ENCODE measurements at places on chromosomes 7 and 10.

GRCh38 chr10:121043124-121043849 is 192.1 kb downstream of the WDR11 start:
- DNase-seq: no peak

DNA sequence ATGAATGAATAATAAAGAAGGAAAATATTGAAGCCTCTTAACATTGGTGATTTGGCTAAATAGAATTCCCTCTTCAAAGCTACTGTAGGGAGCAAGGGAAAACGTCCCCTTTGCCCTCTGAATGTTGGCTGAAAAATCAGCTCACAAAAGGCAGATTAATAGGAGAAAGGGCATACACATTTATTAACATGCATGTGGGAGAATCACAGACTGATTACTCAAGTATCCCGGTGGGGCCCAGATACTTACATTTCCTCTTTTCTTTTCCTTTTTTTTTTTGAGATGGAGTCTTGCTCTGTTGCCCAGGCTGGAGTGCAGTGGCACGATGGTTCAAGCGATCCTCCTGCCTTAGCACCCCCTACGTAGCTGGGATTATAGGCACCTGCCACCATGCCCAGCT is 68.5 kb downstream of the HK1 start:
- DNase-seq: no peak

- no peak for DNase-seq
Measured at GRCh38 chr10:1378473-1378872, 322.3 kb downstream of the WDR37 start.

GRCh38 chr7:80860554-80860953 is 58.3 kb downstream of the SEMA3C start:
- no peak for DNase-seq

DNA sequence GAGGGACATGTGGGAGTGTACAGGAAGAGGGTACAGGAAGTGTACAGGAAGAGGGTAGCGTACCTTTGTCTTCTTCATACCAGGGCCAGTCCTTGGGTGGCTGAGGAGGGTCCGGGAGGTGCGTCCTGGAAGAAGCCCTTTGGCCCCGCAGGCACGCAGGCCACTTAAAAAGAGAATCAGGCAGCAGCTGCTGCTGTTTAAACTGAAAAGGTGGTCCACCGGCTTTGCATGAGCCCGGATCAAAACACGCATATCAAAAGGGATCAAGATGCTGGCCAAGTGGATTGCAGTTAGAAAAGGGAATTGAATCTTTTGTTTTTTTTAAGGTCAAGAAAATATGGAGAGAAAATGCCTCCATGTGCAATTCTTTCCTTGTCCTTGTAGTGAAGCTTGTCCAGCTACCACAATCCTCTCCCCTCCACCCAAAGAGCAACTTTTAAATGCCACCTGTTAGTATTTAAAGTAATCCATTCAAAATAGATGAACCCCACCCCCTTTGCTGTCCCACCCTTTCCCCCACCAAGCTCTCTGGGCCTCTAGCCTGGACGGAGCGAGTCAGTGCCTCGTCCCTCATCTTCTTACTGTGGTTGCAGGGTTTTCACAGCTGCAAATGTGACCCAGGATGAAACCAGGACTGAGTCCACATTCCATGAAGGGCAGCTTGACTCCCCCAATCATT is 142.8 kb downstream of the GLCCI1 start:
- DNase-seq: no peak

DNA sequence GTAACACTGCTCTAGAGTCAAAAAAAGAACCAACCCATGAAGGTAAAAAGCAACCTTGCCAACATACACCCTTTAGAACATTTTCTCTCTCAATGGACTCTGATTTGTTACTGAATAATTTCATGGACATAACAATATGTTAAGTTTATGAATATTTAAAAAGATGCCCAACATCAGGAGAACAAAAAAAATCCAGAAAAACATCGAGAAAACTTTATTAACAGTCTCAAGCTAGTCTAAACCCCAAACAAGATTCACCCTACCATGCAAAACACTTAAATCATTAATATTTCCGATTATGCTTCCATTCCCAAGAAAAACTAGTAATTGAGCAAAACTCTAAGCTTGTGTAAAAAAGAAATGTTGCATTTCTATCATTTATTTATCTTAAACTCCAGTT is 46.7 kb downstream of the OSBPL3 start:
- no peak for DNase-seq

- no peak for DNase-seq
Measured at GRCh38 chr7:140920745-140921144, 4.0 kb downstream of the BRAF start.

GRCh38 chr7:32218741-32219288 is 148.6 kb upstream of the PDE1C start:
- no peak for DNase-seq

DNA sequence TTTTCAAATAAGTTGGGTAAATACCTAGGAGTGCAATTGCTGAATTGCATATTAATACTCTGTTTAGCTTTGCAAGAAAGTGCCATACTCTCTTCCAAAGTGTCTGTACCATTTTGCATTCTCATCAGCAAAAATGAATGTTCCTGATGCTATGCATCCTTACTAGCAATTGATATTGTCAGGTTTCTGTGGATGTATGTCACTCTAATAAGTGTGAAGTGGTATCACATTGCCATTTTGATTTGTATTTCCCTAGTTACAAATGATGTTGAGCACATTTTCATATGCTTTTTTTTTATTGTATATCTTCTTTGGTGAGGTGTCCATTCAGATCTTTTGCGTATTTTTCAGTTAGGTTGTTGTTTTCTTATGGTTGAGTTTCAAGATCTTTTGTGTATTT is 230.4 kb upstream of the MAGI2 start:
- no peak for DNase-seq

DNA sequence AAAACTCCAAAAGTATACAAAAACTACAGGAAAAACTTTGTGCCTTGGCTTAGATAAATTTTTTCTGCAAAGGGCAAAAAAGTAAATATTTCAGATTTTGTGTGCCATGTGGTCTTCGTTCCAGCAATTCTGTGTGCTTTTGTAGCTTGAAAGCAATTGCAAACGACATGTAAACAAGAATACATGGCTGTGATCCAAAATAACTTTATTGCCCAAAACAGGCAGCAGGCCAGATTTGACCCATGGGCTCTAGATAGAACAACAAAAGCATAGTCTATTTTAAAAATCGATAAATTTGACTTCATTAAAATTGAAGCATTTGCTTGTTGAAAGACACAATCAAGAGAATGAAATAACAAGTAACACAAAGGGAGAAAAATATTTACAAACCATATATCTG is 336.6 kb downstream of the HPSE2 start:
- DNase-seq: no peak

DNA sequence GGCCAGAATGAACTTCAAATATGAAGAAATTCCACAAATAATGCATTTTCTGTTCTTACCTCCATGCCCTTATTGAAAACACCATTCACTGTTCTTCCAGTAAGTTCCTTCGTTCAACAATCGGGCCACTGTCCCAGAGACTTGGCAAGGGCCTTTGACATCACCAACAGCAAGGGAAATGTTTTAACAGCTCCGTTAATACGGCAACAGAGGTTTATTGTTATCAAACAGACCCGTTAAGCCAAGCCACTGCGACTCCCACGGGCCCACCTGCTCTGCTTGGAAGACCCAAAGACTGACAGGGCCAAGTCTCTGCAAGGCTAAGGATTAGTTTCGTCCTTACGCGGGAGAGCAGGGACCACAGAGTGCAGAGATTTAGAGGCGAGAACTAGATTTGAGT is 43.4 kb upstream of the LYZL1 start:
- no peak for DNase-seq

GRCh38 chr7:101916876-101917275 is 99.5 kb downstream of the CUX1 start:
- no peak for DNase-seq

DNA sequence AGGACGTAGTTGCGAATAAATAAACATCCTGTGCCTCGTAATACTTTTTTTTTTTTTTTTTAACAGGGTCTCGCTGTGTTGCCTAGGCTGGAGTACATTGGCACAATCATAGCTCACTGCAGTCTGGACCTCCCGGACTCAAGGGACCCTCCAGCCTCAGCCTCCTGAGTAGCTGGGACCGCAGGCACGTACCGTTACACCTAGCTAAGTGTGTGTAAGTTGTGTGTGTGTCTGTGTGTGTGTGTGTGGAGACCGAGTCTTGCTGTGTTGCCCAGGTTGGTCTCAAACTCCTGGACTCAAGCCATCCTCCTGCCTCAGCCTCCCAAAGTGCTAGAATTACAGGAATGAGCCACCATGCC is 573 bp upstream of the PON2 start:
- DNase-seq: no peak

DNA sequence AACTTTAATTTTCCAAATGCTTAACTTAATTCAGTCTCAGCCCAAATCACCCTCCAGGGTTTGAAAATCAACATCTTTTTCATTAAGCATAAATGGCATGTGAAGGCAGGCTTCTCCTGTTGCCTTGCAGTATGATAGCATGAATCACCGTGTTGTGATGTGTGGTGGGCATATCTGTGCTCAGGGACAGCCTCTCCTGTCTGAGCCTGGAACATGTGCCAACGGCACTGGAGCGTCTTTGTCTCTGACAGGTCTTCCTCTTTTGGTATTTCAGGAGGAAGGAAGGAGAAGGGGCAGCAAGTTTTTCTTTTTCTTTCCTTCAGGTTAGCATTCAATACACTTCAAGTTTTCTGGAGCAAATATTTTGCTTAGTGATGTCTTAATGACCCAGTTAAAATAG is 57.6 kb downstream of the LRGUK start:
- DNase-seq: peak; percentile 3

GRCh38 chr10:44462338-44462914 is 77.5 kb upstream of the CXCL12 start:
- no peak for DNase-seq

DNA sequence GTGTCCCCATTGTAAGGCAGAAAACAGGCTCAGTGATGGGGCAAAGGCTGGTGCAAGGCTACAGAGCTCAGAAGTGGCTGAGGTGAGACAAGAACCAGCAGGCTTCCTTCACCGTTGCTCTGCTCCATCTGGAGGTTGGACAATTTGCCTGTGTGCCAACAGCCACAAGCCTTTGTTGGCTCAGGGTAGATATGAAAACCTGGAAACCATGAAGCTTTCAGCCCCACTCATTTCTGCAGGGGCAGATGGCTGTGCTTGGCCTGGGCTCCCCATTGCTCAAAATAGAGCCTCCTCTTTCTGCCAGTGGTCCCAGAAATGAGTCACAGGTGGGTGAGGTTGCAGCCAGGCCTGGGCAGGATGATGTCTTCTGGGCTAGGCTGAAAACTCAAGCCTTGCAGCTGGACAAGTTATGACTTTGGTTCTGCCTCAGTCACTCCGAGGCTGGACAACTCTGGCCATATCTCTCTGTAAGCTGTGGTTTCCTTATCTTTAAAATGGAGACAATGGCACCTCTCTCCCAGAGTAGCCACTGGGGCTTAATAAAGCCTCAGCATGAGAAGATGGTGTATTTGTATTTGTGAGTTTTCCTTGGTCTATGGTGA is 12.2 kb upstream of the ZNF273 start:
- peak; percentile 66 for DNase-seq

DNA sequence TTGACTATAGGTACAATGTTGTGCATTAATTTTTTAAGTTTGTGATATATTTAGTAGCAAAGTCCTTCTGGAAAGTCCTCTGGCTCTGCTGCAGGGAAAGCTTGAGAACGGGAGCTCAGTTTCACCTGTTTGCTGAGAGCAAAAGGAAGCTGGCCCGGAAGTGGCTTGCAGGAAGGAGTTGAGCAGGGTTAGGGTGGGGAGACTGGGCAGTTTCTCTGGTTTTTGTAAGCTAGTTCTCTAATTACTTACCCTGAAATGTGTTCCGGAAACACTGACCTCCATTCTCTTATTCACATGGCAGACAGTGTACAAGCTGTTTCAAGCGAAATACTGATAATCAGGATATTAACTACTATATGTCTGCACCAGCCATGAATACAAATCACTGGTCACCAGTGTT is 22.3 kb downstream of the MAP3K8 start:
- DNase-seq: peak; percentile 69

GRCh38 chr10:68606918-68607317 is 46.8 kb downstream of the TET1 start:
- DNase-seq: no peak

DNA sequence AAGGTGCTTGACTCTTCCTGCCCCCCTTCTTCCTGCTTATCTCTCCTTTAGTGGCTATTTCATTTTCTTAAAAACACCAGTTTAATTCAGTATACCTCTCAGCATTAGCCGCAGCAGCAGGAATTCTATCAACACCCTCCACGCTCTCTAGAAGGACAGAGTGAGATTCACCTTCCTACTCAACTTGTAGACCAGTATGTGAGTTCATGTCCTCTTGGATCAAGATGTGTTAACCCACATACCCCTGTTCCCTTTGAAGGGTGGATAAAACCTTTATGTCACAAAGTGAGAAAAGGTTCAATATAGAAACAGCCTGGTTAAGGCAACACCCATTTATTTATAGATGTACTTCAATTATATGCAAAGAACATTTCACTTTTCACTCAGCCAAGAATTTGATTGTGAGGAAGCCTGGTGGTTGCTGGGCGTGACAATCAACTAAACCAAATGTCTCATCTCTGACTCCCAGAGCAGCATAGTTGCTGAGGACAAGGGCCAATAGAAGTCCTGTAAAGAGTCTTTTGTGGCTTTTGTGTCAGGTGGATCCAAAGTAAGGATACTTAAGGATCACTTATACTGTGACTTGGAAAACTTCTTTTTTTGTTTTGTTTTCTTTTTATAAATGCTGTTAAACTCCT is 617.1 kb downstream of the SORCS3 start:
- DNase-seq: no peak

DNA sequence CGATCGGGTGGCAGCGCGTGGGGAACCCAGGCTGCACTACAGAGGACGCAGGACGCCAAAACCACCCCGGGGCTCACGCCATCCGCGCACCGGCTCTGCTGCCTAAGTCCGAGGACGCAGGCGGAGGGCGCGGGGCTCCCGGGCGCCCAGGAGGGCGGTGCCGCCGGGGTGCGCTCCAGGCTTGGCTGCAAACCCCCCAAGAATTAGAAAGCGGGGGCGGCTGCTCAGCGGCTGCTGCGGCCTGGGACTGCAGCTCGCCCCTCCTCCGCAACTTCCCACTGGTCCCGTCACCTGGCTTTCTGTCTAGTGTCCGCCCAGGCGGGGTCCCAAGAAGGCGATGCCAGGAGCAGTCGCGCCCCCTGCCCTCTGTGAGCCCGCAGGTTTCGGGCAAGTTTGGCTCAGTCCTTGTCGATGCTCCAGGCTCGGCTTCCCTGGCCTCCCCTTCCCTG is 1.7 kb upstream of the POU6F2 start:
- DNase-seq: no peak

DNA sequence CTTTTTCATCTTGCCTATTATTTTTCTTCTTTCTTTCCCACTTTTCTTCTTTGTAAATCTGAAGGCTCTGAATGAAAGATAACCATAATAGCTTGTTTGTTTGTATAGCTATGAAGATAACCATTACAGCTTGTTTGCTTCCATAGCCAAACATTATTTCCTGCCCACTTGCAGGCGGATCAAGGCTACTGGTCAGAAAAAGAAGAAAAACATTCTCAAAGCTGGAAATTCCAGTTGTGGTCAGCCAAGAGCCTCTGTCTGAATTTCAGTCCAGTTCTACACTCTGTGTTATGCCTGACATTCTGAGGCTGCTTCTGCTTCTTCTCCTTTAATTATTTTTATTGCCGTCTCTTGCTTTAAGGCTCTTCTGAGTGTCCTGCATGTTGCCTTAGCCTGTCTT is 48.9 kb downstream of the TMEM178B start:
- DNase-seq: no peak

All from hematopoietic multipotent progenitor cell treated with erythropoietin and hydrocortisone succinate and interleukin-3 and kit ligand, for 6 days (in vitro differentiated cells).